ENCODE measurements at places on chromosomes 1 and 21.

DNA sequence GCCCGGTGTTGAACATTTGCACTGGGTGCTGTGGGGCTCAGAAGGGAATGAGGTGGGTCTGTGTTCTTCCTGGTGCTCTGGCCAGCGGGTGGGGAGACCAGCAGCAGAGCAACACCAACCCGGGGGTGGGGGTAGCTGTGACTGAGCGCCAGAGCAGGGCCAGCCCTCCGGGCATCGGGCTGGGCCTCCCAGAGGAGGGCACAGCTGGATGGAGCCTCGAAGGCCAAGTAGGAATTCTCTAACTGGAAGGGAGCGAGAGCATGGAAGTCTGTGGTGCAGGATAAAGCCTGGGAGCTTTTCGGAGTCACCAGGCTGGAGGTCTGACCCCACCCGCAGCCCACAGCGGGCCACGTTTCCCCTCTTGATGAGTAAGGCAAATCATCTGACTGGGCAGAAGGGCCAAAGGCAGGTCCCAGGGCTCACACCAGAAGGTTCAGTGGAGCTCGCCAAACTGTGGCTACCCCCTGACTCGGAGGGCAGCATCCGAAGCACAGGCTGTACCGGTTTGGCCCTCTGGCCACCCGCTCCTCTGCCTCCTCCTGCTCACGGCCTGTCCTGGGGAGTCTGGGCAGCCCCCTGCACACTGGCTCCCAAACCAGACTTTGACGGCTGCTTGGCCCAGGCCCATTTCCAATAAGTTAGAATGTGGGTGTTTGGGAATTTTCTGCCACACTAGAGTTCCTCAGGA lies 18.8 kb downstream of the SLC1A7 start:
- DNase-seq = no peak

DNA sequence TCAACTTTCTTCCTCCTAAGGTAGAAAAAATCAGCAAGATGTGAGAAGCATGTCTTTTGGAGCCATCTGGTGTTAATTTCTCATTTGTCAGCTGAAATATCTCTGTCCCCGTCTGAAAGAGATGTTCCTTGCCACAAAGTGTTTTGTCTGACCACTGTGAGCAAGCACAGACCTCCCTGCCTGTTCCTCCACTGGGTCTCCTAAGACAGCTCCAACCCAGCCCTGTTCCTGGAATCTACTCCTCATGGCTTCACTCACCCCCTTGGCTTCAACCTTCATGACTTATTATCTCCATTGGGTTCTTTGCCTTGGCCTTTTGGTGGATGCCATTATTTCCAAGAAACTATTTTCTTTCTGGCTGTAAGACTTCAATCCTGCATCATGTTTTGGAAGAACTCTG lies 65.7 kb upstream of the CACHD1 start:
- DNase-seq = no peak

- no peak for DNase-seq
Measured at GRCh38 chr21:32916088-32916487, 109.6 kb upstream of the OLIG2 start.

- DNase-seq = no peak
Measured at GRCh38 chr1:235679644-235680043, 30.1 kb upstream of the GNG4 start.

- no peak for DNase-seq
Measured at GRCh38 chr1:95548211-95548610, 314.2 kb downstream of the RWDD3 start.

- peak; percentile 80 for DNase-seq
Measured at GRCh38 chr1:11645670-11646265, 8.5 kb downstream of the FBXO2 start.

- no peak for DNase-seq
Measured at GRCh38 chr1:153547560-153548551, 1.2 kb downstream of the S100A3 start.

DNA sequence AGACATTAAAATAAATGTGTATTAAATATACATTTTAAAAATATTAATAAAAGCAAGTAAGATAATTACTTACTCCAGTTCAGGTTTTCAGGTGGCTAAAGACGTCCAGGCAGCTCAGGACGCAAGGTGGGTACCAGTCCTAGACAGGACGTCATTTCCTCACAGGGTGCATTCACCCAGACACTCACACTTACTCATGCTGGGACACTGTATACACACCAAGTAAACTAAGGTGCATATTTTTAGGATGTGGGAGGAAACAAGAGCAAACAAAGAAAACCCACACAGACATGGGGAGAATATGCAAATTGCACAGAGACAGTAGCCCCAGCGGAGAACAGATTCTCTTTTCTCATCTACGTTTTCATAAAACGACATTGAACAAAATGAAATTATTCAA lies 457.9 kb downstream of the BRINP3 start:
- no peak for DNase-seq

GRCh38 chr1:228004331-228004855 lies 2.4 kb upstream of the WNT3A start:
- DNase-seq = no peak

- DNase-seq = peak; percentile 69
Measured at GRCh38 chr1:9455487-9456234, 83.6 kb upstream of the SLC25A33 start.

DNA sequence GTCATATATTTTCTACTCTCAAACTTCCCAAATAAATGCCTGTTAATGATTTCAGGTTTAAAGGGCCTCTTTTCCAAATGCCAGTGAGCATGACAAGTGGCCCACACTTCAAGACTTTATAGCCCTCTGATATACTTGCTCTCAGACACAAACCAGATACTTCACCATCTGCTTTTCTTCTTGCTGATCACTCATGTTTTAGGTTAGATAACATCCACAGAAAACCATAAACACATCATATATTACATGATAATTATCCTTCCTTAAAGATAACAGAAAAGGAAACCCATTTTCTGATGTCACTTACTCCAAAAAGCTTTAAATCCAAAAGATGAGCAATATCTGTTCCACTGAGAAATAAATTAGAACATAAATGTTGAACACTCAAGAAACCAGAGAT lies 723.5 kb downstream of the LTN1 start:
- DNase-seq = no peak

DNA sequence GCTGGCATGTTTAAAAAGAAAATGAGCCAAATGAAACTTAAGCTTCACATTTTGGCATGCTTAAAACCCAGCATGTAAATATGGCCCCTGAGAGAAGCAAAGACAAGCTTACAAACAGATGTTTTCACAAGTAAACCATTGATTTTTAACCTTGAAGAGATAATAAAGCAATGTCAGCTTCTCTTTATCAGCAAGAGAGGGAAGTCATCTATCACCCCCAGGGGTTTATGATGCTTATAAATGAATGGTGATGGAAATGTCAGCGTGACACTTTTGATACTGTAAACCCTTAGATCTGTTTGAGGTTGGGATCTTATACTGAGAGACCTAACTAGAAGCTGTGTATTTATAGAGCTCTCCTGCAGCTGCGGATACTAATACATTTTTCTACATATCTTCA lies 471.3 kb downstream of the PLA2G4A start:
- no peak for DNase-seq

- no peak for DNase-seq
Measured at GRCh38 chr21:33059380-33059841, 10.5 kb upstream of the OLIG1 start.

- peak; percentile 43 for DNase-seq
Measured at GRCh38 chr1:224430511-224431113, 4.0 kb downstream of the WDR26 start.

- no peak for DNase-seq
Measured at GRCh38 chr1:240829487-240829886, 217.5 kb upstream of the GREM2 start.

DNA sequence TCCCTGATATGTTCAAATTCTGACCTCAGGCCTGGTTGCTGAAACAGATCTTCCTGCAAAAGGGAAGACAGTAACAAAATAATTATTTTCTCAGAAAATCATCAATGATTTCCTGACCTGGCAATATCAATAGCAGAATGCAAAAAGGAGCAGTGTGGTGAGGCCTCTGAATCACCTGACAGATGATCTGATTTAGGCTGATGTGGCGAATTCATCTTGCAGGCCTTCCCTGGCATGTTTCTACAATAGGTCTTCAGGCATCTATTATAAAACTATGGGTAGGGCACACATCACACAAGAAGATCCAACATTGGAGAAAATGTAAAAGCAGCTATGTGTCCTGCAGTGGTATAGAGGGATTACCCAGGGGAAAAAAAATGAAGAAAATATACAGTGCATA lies 7.1 kb upstream of the MTF1 start:
- no peak for DNase-seq

DNA sequence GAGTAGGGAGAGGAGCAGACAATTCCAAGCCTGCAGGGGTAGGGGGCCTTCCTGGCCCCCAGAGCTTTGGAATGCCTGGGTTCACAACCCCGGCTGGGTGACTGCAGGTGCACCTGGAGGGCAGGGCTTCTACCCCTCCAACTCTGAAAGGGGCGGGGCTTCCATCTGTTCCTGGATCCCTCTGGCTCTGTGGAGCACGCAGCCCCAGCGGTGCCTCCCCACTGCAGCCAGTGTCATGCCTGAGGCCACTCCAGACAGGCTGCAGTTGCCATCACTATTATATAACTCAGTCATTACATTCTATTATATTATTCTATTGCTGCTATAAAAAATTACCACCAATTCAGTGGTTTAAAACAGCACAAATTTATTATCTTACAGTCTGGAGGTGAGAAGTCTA lies 12.5 kb upstream of the FNBP1L start:
- DNase-seq = no peak

DNA sequence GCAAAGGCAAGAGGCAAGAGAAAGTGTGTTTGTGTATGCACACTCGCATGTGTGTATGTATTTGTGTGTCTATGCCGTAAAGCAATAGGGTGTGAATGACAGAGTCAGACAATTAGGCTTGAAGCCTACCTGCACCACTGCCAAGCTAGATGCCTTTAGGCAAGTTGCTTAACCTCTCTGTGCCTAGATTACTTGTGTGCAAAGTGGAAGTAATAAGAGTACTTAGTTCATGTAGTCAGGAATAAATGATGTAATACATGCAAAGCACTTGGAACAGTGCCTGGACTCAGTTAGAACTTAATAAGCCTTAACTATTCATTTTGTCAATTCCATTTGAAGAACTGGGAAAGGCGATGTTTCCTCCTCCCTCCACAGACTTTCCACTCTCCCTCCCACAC lies 31.7 kb downstream of the LAMB3 start:
- DNase-seq = no peak

GRCh38 chr1:157948312-157949073 lies 45.0 kb upstream of the KIRREL1 start:
- DNase-seq = no peak

- DNase-seq = no peak
Measured at GRCh38 chr1:19512545-19512944, 27.2 kb upstream of the CAPZB start.

DNA sequence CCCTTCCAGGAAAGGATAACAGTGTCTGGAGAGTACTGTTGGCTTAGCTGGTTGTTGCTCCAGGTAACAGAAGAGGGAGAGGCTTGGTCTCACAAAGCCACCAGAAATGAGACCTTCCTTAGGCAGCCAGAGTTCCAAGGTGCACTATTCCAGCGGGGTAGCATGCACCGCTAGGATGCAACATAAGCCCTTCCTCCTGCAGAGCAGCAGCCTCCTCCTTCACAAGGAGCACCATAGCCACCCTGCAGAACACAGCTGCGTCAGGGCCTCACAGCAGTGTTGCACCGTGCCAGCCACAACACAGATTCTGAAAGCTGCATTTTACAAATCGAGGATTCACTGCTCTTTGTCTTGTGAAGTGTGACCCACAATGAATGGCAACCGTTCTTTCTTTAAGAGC lies 142.0 kb downstream of the CLIC6 start:
- no peak for DNase-seq

- DNase-seq = no peak
Measured at GRCh38 chr1:153646672-153647345, 11.7 kb upstream of the SNAPIN start.

- no peak for DNase-seq
Measured at GRCh38 chr1:224525411-224526040, 90.6 kb upstream of the CNIH3 start.

DNA sequence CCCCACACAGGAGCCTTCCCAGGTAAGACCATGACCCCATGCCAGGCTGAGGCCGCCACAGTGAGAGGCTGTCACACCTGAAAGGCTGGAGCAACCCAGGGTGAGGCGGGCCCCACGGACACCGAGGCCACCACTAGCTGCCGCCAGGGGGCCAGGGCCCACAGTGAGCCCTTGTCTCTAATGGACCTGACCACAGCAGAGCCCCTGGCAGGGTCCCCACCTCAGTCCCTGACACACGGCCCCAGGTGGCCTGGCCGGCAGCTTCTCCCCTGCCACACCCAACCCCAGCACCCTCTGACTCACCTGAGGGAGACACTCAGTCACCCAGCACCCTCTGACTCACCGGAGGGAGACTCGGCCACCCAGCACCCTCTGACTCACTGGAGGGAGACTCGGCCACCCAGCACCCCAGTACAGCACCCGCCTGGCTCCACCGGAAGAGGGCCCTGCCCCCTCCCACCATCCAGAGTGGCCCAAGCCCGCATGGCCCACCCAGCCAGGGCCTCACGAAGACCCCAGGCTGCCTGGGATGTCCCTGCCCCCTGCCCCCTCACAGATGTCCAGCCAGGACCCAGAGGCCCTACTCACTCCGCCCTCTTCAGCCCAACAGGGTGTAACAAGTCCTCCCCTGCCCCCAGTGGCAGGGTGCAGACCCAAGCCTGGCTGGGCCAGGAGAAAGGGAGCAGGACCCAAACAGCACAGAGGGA lies 4.4 kb downstream of the DVL1 start:
- DNase-seq = peak; percentile 66
